ENCODE measurements at places on chromosomes 1 and 21.

GRCh38 chr1:35287807-35288640 lies 19.5 kb downstream of the ZMYM4 start:
- ATAC-seq = peak; percentile 93

DNA sequence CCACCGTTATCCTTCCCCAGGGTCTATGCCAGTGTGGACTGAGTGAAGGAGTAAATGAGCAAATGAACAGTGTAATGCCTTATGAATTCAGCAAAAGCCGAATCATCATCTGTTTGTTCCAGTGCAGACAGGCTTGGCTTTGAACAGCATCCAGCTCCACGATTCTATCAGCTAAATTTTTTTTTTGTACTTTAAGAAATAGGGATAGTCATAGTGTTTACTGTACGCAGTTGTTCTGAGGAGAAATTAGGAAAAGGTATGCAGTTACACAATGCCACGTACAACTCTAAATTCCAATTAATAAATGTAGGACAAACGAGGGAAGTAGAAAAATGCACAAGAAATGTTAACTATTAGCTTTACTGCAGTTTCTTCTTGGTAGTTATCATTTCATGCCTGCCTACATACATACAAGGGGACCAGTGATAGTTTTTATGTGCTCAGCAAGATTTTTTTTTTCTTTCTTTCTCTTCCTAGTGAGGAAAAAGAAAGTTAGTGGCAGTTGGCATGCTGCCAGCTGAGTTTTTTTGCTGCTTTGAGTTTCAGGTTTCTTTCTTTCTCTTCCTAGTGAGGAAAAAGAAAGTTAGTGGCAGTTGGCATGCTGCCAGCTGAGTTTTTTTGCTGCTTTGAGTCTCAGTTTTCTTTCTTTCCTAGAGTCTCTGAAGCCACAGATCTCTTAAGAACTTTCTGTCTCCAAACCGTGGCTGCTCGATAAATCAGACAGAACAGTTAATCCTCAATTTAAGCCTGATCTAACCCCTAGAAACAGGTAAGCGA lies at the start of gene IFI44L:
Gene IFI44L, plus strand, starts transcription at position 646 of the 777 bp plus-strand sequence. CDS start 7,468 bp downstream, outside the sequence.
- ATAC-seq = peak; percentile 65

DNA sequence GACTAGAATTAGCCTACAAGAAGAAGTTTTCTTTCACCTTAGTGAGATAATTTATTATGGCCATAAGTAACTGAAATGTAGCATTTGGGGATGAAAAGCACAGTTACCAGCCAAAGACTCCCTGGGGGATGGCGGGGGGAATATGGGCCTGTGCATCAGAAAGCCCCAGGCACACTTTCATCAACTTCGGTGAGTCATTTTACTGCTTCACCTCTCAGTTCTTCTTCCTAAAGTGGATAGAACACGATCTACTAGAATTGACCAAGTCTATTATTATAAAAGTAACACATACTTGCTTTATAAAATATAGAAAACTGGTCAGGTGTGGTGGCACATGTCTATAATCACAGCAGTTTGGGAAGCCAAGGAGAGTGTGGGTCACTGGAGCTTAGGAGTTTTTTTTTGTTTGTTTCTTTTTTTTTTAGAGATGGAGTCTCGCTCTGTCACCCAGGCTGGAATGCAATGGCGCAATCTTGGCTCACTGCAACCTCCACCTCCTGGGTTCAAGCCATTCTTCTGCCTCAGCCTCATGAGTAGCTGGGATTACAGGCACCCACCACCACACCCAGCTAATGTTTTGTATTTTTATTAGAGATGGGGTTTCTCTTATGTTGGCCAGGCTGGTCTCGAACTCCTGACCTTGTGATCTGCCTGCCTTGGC lies 141.8 kb downstream of the ZZZ3 start:
- no peak for ATAC-seq

DNA sequence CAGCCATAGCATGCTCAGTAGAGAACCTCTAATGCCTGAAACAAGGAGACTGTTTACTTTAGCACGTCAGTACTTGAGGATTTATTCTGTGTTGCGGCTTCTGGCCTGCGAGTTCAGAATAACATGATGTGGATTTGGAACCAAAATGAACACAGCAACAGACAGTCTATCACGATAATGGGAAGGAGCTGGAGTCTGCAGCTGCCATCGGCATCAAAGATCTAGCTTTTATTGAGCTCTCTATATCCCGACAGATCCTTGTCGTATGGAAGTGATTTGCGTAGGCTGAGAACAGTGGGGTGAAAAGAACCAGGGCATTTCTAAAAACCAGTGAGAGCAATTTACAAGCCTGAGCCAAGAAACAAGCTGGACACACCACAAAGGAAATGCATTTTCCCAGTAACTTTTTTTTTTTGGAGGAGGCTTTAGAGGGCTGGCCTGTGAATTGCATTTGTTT lies 294.2 kb downstream of the KIF26B start:
- ATAC-seq = peak; percentile 38

DNA sequence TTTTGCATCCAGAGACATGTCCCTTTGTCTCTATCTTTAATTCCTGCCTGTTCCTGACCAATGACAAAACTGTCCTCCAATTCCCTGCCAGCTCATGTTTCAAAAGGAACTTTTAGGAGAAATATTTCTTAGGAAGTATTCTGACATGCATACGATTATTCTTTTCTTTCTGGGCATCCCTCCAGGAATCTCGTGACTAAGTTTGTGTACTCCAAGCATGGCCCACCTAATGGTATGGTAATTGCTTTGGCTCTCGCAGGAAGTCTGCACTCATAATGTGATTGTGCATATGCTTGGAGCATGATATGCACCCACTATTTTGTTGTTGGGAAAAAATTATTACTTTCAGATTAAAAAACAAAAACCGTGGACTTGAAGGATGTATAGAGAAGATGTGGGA lies 256.4 kb downstream of the PRDM2 start:
- ATAC-seq = no peak

- ATAC-seq = no peak
Measured at GRCh38 chr1:1206966-1207531, 657 bp upstream of the TNFRSF18 start.

GRCh38 chr1:232183802-232184201 lies 446.1 kb downstream of the SIPA1L2 start:
- ATAC-seq = no peak

DNA sequence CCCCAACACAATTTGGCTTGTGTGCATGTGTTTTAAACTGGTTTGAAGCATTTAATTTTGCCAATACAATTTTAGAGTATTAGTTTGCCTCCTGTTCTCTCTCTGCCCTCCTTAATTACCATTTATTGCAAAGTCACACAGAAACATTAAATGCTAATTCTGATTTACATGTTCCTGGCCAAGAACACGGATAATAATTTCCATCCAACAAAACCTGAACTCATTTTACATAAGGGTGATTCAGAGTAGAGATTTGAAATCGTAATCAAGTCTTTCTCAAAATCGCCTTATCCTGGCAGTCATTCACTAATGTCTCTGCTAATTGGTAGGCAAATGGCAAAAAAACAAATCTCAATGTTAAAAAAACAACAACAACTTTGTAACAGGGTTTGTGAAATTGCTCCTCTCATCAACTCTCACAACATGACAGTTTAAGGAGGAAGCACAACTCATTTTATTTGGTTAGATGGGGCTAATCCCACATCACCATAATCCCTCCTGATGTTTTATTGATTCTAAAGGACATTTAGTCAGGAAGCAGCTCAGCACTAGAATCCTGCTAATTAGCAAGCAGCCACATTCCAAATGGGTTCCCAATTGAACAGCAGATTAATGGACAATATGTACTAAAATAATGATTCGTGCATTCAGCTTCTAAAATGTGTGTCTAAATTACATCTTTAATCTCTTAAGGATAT lies 55.9 kb downstream of the C1orf87 start:
- no peak for ATAC-seq

- no peak for ATAC-seq
Measured at GRCh38 chr1:201747261-201747660, 81.7 kb upstream of the IPO9 start.

GRCh38 chr1:239963856-239964255 lies 127.8 kb upstream of the FMN2 start:
- no peak for ATAC-seq

GRCh38 chr1:59092126-59092525 lies 204.8 kb upstream of the FGGY start:
- ATAC-seq = no peak

DNA sequence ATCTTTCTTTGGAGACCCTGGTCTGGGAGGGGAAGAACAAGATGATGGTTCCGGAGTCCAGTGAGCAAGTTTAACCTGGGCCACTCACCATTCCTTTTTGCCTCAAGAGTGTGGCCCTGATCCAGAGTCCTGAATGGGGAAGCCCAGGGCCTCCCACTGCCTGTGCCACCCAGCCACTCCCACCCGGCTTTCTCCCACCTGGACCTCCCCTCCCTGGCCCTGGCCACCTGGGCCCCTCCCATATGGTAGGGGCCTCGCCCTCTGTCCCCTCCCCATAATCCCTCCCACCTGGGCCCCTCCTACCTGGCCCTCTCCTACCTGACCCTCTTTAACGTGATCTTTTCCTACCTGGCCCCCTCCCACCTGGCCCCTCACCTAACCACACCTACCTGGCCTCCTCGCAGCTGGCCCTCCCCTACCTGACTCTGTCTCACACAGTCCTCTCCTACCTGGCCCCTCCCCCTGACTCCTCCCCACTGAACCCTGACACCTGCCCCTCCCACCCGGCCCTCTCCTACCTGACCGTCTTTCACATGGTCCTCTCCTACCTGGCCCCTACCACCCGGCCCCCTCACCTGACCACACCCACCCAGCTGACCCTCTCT lies 220.7 kb upstream of the VAMP3 start:
- ATAC-seq = 0 out of 3 replicates have a peak, but pooled peaks have one; percentile 5

DNA sequence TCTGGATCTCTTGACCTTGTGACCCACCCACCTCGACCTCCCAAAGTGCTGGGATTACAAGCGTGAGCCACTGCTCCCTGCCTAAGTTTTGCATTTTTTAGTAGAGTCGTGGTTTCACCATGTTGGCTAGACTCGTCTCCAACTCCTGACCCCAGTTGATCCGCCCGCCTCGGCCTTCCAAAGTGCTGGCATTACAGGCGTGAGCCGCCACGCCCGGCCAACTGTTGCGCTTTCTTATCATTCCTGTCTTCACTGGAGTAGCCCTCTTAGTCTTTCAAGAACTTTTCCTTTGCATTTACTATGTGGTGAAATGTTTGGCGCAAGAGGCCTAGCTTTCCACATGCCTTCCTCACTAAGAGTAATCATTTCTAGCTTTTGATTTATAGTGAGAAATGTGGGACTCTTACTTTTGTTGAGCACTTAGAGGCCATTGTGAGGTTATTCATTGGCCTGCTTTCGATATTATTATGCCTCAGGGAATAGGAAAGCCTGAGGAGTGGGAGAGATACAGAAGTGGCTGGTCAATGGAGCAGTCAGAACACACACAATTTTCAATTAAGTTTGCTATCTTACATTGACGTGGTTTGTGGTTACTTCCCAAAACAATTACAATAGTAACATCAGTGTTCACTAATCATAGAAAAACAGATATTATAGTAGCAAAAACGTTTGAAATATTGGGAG lies 111.0 kb downstream of the ZMYM4 start:
- no peak for ATAC-seq

DNA sequence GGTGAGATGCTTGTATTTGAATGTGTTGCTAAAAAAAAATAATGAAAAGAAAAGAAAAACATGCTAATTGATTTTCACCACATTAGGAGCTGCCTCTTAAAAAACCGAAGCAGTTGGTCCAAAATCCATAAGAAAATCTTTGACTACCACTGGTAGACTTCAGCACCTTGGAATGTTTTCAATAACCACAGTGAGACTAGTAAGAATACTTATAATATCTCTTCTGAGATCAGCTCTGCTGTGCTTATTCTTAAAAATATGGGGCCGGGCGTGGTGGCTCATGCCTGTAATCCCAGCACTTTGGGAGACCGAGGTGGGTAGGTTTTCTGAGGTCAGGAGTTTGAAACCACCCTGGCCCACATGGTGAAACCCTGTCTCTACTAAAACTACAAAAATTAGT lies 15.1 kb downstream of the NFYC start:
- no peak for ATAC-seq

GRCh38 chr1:99748419-99748818 lies 18.0 kb downstream of the FRRS1 start:
- ATAC-seq = no peak

- ATAC-seq = no peak
Measured at GRCh38 chr1:58398714-58399113, 147.8 kb downstream of the OMA1 start.

DNA sequence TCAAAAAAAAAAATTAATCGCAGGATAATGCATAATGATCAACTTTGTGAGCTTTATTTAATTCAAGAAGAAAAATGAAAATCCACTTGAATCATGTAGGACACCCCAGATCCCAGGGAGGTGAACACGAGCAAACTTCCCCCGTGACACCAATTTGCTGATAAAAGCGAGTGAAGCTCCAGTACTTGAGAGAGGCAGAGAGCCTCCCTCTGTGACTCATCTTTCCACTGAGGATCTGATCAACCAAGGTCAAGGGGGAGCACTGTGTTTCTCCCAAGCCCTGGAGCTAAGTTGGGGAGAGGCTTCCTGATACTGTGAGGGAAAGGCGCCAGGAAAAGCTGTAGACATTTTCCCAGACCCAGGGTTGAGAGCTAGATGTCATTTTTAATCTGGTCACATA lies 160.9 kb downstream of the SLC44A5 start:
- ATAC-seq = peak; percentile 41

DNA sequence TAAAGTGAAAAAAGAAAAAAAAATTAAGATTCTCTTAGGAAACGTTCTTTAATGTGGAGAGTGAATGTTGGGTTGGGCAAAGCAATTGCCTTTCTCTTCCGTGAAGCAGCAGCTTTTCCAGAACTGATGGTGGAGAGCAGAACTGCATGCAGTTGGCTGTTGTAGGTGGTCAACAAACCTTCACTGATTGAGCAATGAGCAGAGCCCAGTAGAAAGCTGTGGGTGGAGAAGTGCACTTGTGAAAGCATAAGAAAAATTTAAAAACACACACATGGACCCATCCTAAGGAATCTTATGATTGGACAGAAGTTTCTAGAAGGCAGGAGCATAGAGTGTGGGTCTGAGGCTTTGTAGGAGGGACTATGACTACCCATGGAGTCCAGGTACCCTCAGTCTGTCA lies 4.5 kb downstream of the PRELP start:
- peak; percentile 26 for ATAC-seq

DNA sequence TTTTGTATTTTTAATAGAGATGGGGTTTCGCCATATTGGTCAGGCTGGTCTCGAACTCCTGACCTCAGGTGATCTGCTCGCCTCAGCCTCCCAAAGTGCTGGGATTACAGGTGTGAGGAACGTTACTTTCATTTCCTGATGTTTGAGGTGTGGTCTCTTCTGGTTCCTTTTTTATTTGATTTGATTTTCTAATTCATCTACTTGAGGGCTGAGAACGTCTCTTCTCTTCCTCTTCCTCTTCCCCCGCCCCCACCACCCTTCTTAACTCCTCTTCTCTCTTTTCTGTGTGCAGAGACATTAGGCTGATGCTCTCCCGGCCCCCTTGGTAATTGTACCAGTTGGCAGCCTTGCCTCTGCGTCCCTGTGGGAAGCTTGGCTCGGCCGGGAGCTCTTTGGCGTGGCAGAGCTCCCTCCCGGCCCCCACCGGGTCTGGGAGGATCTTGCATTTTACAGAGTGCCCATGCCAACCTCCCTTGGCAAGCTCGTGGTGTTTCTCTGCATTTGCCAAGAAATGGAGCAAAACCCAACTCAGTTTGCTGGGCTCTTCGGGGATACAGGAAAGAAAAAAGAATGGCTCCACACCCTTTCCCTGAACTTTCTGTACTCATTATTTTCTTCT lies 19.9 kb downstream of the CRYAA start:
- ATAC-seq = no peak

GRCh38 chr1:15330028-15330427 lies 79.7 kb upstream of the EFHD2 start:
- no peak for ATAC-seq
